ENCODE measurements at places on chromosomes 4 and X.

- no peak for DNase-seq
Observed at GRCh38 chr4:150074064-150074463, 4.2 kb upstream of the DCLK2 start.

GRCh38 chr4:54226404-54227255, 2.5 kb upstream of the PDGFRA start:
- no peak for DNase-seq

DNA sequence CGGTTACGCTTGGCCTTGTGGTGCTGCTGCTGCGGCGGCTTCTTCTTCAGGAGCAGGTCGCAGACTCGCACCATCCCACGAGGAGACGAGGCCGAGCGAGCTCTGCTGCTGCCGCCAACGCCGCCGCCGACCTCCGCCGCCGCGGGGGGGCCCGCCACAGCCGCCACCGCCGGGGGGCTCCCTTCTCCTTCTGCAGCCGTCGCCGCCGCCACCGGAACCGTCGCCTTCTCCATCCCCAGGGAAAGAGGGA, 237 bp downstream of the ANKRD17 start:
- no peak for DNase-seq

DNA sequence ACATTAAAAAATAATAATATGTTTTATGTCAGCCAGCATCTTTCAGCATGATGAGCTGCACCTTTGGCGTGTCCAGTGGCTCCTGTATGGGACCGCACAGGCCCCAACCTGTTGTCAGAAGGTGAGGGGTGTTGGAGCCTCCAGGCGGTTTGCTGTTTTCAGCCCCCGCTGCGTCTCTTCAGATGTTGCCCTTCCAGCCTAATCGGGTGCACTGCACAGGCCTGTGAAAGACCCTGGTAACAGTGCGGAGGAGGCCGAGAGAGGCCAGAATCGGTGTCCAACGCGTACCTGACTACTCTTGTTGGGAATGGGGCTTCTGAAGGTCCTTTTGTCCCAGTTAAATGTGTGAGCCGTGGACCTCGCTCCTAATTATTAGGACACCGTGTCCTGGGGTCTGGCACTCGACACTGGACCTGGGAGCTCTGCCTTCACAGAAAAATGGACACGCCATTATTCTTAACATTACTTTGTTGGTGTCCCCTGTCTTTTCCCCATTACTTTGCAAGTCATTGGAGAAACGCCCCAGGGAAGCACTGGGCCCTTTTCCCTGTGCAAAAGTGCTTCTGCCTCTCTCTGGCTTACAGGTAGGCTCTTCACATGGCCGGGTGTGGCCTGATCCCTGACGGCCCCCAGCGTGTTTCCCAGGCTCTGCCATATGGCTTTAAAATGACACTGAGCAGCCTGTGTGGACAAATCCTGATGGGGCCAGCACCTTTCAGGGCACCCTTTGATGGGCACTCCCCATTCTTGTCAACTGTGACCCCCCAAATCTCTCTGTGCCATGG, 51.2 kb downstream of the TBC1D14 start:
- no peak for DNase-seq

- no peak for DNase-seq
Observed at GRCh38 chr4:40838742-40839141, 89.0 kb downstream of the NSUN7 start.

GRCh38 chrX:130085551-130086446, 24.5 kb downstream of the ELF4 start:
- DNase-seq: no peak

DNA sequence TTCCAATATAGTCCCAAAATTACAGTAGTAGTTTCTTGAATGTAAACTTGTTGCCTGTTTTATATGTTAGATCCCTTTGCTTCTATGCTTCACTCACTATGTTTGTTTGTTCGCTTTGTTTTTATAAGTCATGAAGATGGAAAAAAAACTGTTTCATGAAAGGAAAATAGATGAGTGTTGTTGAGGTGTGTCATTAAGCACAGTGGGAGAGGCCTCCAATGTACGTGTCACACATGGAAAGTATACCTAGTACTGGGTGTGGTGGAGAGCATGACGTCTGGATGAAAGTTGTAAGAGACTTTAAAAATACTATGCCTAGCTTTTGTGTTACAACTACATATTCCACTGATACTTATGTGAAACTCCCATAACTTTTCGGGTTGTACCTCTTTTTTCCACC, 28.4 kb downstream of the PLS3 start:
- no peak for DNase-seq

GRCh38 chr4:152875261-152875660, 60.9 kb upstream of the FHDC1 start:
- DNase-seq: no peak

DNA sequence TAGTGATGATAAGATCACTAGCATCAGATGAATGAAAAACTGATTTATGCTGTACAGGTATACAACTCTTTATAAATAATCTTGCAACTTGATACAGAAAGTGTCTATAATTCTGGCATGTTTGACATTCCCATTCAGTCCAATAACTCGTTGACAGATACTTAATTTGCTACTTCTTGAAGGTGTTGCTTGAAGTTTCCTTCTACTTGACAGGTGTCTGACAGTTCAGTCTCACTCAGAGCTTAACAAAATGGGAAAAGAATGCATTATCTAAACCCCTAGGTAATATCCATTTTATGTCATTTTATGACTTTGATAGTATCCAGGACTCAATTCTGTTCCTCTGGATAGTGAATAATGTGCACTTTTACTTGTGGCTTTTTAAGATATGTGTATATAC, 508.9 kb downstream of the GRID2 start:
- DNase-seq: no peak

- no peak for DNase-seq
Observed at GRCh38 chrX:40748977-40749376, 13.6 kb upstream of the MED14 start.

DNA sequence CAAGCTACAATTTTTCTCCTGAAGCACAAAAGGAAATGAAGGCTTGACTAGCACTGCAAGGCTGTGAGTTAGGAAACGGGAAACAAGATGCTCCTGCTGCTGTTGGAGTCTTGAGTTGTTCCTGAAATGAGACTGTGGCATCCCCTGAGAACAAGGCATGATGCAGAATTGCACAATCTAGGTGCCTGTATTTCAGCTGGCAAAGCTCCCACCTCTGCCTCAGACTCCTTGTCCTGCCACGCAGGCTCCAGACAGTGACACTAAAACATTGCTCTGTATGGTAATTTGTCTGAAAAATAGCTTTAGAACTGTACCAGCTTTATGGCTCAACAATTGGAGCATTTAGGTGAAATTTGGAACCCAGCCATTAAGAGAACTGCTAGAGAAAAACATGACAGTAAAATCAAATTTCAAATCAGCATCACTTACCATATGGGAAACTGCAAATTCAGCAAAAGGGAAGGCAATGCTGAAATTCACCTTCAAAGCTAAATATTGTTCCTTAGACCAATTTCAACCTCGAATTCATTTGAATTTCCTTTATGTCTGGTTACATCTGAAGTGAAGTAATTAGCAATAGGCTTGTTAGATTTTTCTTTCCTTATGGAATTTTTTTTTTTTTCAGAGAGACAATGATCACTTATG, 103.4 kb downstream of the MFAP3L start:
- peak; percentile 21 for DNase-seq

DNA sequence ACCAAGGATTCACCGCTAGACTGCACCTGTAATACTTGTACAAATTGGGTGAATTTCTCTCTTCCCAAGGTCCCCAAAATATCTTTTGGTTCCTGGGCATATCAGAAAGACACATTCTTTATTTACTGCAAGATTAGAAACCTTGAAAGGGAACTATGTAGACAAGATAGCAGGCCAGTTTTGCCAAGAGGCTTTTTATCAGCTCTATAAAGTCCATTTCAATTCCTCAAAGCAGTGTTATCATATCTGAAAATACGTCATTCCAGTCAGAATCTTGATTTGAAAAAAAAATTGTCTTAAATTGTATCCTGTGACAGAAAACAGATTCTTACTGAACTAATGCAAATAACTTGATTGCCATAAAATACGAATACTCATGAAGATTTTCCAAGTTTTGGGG, 37.0 kb upstream of the NSG1 start:
- no peak for DNase-seq

GRCh38 chr4:15077969-15078368, 75.7 kb downstream of the CPEB2 start:
- no peak for DNase-seq

GRCh38 chr4:20662851-20663250, 37.4 kb upstream of the PACRGL start:
- DNase-seq: no peak

- no peak for DNase-seq
Observed at GRCh38 chrX:18471296-18471695, 45.9 kb downstream of the CDKL5 start.

DNA sequence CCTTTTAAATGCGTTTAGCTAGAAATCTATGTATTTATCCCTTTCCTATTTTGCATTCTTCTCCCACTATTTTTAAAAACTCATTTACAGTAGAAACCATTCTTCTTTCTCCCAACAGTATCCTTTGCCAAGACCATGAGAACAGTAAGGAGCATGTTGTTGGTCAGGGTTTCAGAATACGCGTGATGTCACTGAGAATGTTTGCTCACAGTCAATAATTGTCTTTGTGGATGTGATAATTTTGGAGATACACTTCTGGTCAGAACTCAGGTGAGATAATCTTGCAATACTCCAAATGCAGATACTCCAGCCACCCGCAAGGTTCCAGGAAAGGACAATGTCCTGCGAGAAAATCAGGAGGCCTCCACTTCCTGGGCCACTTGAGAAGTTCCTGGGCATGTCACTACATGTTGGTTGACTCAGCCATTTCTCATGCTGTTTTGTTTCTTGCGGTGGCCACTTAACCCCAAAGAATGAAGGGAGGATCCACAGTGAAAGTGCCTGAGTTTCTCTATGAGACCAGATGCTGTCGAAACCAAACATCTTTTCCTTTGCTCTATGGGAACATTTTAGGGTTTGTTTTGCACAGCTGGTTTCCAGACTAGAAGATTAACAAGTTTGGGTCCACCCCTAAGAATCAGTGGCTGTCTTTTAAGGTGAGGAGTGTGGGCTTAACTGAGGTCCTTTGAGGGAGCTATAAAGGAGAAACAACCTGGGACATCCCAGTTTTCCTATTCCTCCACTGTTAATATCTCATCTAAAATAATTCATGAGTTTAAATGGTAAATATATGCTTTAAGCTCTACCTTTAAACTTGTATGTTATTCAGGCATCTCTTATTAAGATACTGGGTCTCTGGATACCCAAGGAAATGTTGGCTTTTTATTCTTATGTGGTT, 116.0 kb downstream of the SOWAHB start:
- no peak for DNase-seq

DNA sequence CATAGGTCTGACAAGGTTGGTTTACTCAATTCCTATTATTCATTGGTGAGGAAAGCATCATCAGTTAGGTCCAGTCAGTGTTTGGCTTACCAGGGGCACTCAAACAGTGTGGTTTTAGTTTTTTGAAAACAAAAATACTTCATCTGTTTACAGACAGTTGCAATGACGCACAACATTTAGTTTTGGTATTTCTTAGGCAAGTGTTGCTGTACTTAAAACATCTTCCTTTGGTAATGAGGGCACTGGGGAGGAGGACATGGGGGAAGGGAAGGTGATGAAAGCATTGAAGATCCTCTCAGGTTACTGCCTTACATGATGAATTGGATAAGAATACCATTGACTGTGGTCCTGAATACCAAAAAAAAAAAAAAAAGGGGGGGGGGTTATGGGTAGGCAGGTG, 93.7 kb upstream of the MAOA start:
- DNase-seq: no peak

Data from midbrain (tissue), 1 donor.